ENCODE measurements at places on chromosomes 5 and 9.

- DNase-seq = no peak
Measured at GRCh38 chr5:72376381-72376780, 56.2 kb downstream of the PTCD2 start.

GRCh38 chr9:94086486-94087345 is 2.5 kb downstream of the PTPDC1 start:
- DNase-seq = no peak

DNA sequence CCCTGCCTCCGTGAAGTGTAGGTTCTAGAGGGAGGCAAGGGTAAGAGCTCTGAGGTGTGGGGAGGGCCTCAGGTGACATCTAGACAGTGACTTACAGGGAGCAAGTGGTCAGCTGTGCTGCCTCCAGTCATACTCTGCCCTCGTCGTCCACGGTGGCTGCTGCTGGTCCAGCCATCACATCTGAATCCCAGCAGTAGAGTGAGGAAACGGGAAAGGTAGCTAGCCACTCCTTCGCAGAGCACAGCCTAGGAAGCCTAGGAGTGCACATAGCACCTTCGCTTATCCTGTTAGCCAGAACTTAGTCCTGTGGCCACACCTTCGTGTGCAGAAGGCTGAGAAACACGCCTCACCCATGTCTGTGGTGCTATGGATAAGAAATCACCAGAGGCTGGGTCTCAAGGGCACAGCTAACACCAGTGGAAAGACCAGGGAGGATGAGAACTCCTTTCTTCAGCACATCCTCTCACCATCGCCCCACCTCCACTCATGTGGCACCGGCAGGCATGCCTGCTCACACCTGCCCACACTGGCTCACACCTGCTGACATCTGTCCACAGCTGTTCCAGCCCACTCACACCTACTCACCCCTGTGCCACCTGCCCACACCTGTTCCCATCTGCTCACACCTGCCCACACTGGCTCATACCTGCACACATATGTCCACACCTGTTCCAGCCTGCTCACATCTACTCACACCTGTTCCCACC is 44.5 kb upstream of the SLC6A19 start:
- no peak for DNase-seq

DNA sequence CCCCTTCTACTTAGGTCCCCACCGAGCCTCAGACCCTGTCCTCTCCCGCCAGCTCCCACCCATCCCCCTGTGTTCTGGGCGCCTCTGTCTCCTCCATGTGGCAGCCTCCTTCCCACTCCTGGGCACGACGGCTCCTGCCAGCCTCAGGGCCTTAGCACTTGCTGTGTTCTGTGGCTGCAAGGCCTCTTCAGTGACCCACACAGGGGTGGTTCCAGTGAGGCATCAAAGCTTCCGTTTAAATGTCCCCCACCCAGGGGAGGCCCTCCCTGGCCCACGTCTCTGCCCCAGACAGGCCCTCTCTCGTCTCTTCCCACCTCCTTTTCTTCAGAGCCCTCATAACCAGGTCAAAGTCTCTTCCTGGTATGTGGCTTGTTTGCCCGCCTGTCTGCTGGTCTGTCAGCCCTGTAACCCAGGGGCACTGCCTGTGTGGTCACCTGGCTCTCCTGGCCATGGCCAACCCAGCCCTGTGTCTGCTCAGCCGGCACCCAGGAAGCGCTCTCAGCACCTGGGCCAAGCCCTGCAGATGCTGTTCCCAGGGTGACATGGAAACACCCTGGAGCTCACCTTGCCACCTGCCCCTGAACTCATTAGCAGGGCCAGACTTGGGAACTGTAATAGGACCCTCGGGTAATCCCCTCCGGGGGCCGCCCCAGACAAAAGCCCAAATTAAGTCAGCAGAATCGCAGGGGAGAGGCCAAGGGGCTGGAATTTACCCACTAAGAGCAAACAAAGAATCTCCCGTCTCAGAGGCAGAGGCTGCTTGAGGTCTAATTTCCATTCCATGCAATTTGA is 33.7 kb downstream of the LHX3 start:
- DNase-seq = no peak

GRCh38 chr5:135843571-135844337 is 9.3 kb downstream of the SLC25A48 start:
- peak; percentile 60 for DNase-seq

- no peak for DNase-seq
Measured at GRCh38 chr5:93735378-93735777, 6.0 kb downstream of the POU5F2 start.

GRCh38 chr9:15944341-15944740 is 391.5 kb downstream of the CCDC171 start:
- DNase-seq = no peak

GRCh38 chr9:134942788-134943184 is 25.1 kb upstream of the FCN1 start:
- no peak for DNase-seq

DNA sequence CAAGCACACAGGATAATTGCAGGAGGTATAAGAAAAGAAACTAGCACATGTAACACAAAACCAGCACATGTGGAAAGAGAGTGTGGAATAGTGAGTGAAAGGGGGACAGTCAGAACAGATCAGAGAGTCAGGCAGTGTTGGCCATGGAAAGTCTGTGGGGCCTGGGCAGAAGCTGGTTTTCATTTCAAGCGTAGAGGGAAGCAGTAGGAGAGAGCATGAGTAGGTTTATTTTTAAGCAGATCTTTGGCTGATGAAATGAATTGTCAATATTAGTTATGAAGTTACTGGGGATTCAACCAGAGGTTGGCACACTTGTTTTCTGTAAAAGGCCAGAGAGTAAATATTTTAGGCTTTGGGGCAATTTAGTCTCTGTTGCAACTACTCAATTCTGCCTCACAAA is 283.1 kb downstream of the SMARCA2 start:
- no peak for DNase-seq

DNA sequence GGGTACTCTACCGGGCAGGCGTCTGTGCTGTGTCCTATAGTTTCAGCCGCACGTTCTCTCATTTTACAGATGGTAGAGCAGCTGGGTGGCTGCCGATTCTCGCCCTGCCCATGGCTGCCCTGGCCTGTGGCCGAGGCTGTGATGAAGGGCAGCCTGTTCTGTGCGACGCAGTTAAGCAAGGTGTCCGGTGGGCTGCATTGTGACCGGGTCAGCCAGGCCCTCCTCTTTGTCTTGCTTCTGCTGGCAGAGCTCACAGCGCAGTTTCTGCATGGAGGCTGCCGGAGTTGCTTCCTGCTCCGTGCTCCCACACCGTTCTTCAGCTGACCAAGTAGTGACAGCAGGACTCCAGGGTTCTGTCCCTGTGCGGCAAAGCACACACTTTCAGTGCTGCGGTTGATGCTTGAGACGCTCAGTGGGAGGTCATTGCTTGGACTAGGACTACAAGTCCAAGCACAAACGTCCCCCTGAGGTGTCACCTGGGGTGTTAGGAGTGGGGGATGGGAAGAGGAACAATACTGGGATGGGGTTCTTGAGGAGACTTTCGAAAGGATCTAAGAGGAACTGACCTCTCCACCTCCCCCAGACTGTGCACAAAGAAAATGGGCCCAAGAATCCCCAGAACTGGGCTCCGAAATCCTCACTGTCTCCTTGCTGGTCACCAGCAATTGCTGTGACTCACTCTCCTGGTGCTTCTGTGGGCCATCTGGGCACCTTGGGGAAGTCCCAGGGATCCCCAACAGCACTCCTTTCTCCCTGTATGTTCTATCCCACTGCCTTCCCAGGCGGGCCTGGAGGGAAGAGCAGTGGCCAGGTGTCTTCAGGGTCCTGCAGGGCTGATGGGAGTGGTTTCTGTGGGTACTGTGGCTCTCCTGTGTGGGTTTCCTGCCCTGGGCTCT is 58.2 kb downstream of the GADD45G start:
- peak; percentile 62 for DNase-seq
